ENCODE measurements at places on chromosomes 3 and 15.

- DNase-seq: no peak
These were observed 197.2 kb upstream of the VEPH1 start for GRCh38 chr3:157700405-157700804.

- no peak for DNase-seq
These were observed 1173.1 kb downstream of the NSUN3 start for GRCh38 chr3:95235916-95236315.

DNA sequence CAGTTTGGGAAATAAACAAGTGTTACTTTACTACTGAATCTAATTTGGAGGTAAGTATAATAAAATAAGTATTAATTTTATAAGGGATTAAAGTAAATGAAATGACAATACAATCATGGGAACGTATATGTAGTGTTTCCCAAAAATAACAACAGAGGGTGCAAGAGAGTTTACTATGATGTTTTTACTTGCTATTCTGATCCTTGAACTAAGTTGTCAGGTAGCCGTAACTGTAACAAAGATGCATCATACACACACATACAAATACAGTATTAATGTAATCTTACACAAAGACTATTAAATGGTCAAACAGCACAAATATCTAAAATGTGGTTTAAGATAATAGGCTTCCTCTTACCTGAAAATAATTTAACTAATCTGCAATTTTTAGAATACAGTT lies 311.4 kb downstream of the TBC1D5 start:
- DNase-seq: no peak

- DNase-seq: no peak
These were observed 250.5 kb downstream of the UACA start for GRCh38 chr15:70512772-70513362.

DNA sequence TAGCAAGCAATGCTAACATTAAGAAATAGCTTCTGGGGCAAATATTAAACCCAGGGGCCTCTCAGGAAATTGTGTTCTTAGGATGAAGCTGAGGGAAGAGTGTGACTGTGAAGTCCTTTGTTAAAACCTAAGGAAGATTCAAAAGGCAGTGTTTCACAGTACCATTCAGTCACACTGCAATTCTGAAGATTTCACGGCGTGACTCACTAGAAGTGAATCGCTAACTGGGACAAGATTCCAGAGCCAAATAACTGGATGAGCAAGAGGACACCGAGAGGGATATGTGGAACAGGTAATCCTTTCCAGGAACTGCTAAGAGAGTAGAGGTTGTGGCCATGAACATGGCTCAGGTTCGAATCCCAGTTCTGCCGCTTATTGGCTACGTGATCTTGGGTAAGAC lies 61.8 kb upstream of the SMAD3 start:
- DNase-seq: no peak

DNA sequence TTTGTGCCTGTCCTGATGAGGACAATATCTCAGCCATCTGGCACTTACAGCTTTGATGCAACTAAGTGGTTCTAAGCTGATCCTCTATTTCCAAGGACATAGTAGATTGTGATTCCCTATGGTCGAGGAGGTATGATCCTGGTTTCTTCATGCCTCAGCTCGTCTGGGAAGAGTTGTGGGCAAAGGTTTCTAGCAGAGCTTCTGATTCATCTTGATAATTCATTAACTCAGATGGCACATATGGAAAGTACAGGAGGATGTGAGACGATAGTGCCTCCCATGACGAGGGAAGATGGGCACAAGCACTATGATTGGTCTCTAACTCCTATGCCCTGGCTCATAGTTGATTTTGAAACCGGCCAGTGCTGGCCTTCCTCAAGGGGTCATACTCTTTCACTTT lies 334.2 kb upstream of the SEMA6D start:
- no peak for DNase-seq

- no peak for DNase-seq
These were observed 6.6 kb downstream of the XYLB start for GRCh38 chr3:38353151-38353550.

Data from activated gamma-delta T cell (primary cell).